Stimulated activated CD4-positive, alpha-beta T cell treated with anti-CD3 and anti-CD28 coated beads, Interleukin-1b, Interleukin-23, amount 100 ng/mL, for 4 hours (primary cell): ENCODE measurements at places on chromosomes 7 and 10.

DNA sequence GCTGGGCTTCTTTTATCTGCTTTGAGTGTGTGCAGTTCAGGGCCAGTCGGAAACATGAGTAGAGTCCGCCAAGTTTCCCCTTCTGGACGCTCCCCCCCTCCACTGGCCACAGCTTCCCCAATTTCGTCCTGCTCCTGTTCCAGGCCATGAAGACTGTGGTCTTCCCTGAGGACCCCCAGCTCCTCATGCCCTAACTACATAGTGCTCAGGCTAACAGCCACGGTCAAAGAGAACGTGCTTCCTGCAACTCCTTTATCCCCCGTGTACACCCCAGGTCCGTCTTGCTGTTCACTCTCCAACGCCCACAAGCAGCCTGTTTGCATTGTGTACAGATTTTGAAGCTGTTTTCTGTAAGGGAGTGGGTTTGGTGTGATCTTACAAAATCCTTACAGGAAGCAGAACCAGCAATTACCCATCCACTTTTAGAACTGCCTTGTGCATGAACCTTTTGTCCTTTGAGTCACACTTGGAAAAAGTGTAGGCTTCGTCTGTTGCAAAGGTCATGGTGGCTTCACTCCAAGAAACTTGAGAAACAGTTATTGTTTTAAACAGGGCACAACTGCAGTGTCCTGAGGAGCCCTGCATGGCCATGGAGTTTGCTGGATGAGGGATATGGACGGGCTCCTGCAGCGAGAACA, 77.0 kb upstream of the FAM20C start:
- no peak for DNase-seq

DNA sequence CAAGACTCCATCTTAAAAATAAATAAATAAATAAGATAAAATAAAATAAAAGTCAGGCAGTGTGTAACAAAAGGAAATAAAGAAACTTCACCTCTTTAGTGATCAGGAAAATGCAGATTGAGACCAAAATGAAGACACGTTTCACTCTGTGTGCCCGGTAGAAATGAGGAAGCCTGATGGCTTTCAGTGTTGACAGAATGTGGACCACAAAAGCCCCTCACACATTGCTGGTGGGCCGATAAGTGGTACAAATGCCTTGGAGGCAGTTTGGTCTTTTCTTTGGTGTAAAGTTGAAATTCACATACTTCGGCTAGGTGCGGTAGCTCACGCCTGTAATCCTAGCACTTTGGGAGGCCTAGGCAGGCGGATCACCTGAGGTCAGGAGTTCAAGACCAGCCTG, 44.5 kb upstream of the PFKFB3 start:
- no peak for DNase-seq

- no peak for DNase-seq
Observed at GRCh38 chr10:62446627-62447026, 72.5 kb downstream of the ZNF365 start.

GRCh38 chr7:156027821-156028220, 215.6 kb upstream of the SHH start:
- DNase-seq, result no peak

DNA sequence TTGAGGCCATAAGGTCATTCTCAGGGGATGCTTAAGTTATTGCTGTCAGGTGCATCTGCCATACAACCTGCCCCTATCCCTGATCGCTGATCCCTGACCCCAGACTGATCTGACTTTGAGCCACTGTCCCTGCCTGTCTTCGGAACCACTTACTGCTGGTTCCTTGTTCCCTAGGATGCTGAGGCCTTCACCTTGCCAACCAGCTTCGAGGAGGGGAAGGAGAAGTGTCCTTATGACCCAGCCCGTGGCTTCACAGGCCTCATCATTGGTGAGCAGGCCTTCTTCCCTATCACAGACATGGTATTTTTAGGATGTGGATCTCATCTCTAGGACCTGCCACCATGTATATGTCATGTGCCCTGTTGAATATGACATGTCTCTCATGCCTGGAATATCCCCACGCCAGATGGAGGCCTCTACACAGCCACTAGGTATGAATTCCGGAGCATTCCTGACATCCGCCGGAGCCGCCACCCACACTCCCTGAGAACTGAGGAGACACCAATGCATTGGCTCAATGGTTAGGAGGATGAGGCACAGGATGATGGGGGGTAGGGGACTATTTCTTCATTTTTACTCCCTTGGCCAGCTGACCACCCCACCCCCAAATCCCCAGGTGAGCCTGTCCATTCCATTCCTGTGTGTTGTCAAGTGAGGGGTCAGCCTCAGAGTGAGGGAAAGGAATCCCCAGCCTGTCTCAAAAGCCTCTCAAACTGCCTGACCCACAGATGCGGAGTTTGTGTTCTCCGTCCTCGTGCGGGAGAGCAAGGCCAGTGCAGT, 9.0 kb downstream of the MRPL43 start:
- no peak for DNase-seq

GRCh38 chr10:3747984-3748383, 37.0 kb downstream of the KLF6 start:
- no peak for DNase-seq

DNA sequence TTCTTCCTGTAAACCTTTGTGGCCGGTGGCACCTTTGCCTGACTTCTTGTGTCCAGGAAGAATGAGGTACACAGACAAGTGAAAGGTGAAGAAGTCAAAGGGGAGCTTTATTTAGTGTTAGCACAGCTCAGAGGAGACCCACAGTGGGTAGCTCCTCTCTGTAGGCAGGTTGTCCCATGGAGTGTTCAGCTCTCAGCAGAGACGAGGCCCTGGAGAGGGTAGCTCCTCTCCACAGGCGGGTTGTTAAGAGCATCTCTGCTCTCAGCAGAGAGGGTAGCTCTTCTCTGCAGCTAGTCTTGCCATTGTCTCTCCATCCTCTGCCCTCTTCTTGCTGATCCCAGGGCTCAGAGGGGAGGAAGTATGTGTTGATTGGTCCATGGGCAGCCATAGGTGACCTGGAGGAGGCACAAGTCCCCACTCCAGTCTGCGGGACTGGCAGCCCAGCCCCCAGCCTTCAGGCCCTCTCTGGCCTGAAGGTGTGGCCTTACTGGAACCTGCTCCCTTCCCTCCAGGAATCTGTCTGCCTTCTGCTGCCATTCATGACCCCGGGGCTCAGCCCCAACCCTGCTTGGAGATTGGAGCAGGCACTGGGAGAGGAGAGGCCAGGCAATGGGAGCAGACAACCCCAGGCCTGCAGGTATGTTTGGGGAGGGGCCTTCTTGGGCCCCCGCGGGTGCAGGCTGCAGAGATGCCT, 24.5 kb downstream of the HHEX start:
- DNase-seq, result no peak

DNA sequence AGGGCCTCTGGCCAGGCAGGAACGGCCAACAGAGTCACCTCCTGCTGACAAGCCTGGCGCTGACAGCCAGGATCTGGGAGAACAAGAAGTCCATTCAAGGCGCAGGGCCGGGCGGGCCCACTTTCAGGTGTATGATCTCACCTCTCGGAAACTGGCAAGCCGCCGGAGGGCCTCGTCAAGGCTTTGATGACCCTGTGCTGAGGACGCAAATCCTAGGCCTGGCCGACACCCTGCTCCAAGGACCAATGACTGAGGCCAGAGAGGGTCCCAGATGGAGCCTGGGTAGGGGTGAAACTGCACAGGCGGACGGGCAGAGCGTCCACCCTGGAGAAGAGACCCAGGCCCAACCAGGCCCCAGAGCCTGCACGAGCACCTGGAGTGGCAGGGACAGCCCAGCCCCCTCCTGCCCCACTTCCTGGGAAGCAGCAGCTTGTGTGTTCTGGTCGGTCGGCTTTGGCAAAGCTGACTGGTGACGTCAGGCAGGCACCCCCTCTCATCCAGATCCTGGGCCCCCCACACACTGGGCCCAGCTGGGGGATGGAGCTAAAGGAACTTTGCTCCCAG, 30.6 kb downstream of the MYL10 start:
- DNase-seq, result no peak

- no peak for DNase-seq
Observed at GRCh38 chr10:23918839-23919238, 290.1 kb upstream of the KIAA1217 start.

- DNase-seq, result no peak
Observed at GRCh38 chr7:50068026-50068425, 25.0 kb downstream of the ZPBP start.

GRCh38 chr10:77746047-77746707, 108.6 kb upstream of the KCNMA1 start:
- no peak for DNase-seq

DNA sequence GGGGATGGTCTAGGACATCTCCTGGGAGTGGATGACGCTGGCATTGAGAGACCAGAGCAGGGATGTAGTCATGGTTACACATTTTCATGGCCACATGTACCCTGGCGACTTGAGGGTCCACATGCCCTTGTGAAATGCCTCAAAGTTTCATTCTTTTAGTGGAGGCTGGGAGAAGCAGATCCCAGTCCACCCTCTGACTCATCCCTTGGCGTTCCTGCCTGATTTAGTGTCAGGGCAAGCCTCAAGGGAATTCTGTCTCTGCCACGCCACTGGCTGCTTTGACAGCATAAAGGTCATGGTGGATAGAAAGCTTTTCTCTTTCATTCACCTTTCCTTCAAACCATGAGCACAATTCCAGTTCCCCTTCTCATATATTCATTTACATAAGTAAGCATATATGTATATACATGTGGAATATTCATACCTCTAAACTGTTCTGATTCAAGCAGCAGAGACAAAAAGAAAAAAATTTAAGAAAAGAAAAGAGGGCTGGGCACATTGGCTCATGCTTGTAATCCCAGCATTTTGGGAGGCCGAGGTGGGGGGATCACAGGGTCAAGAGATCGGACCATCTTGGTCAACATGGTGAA, 21.8 kb upstream of the KIF5B start:
- DNase-seq, result no peak

- DNase-seq, result no peak
Observed at GRCh38 chr10:47255033-47255813, 44.8 kb upstream of the GDF10 start.

GRCh38 chr7:43141091-43141490, 28.6 kb downstream of the HECW1 start:
- no peak for DNase-seq

DNA sequence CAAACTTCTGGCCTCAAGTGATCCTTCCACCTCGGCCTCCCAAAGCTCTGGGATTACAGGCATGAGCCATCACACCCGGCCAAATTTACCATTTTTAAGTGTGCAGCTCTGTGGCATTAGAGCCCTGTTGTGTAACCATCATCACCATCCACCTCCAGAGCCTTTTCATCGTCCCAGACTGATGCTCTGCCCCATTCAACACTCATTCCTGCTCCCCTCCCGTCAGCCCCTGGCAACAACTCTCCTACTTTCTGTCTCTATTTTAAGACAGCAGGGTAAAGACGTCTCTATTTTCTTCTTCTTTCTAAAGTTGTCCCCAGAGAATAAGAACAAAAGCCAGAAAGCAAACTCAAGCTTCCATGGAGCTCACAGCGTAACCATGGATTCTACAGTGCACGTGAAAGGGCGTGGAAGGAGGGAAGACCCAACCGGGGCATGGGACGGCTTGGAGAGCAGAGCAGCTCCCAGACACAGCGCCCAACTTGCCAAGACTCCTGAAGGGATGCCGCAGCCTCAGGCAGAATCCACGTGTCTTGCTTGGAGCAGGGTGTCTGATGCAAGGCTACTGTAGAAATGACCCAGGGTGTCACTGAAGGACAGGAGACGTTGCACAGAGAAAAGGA, 42.7 kb upstream of the PITRM1 start:
- no peak for DNase-seq

DNA sequence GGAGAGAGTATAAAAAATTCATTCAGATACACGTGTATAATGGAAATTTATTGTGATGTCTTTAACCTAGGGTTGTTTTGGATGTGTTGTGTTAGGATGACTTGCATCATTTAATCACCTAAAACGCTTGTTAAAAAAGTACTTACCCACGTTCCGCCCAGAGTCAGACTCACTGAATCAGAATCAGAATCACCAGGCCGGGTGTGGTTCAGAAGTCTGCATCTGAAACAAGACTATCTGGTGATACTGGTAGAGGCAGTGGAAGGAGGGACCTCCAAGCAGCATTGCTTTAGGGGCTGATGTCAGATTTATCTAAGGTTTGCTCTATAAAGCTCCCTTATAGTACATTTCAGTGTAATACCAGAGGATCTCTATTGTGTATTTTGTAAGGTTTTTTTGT, 20.5 kb upstream of the PLXDC2 start:
- no peak for DNase-seq

DNA sequence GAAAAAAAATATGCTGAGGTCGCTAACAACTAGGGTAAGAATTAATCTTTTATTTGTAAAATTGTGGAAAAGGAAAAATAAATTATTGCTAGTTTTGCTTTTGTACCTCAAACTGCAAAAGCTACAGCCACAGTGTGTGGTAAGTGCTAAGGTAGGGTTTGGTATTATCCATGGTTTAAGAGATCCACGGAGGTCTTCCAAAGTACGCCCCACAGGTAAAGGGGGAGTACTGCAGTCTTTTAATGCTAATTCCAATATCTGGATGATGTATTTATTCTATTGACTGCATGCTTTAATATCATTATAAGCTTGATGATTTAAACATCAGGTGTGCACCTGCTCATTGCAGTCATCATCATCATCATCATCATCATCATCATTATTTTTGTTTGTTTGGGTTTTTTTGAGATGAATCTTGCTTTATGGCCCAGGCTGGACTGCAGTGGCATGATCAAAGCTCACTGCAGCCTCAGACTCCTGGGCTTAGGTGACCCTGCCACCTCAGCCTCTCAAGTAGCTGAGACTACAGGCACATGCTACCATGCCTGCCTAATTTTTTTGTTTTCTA, 38.4 kb upstream of the BMS1 start:
- no peak for DNase-seq

- DNase-seq, result no peak
Observed at GRCh38 chr7:135645296-135645904, 16.9 kb upstream of the STMP1 start.

- no peak for DNase-seq
Observed at GRCh38 chr7:7817748-7818147, 99.3 kb upstream of the RPA3 start.

- DNase-seq, result no peak
Observed at GRCh38 chr7:151307536-151307935, 34.1 kb upstream of the NUB1 start.

DNA sequence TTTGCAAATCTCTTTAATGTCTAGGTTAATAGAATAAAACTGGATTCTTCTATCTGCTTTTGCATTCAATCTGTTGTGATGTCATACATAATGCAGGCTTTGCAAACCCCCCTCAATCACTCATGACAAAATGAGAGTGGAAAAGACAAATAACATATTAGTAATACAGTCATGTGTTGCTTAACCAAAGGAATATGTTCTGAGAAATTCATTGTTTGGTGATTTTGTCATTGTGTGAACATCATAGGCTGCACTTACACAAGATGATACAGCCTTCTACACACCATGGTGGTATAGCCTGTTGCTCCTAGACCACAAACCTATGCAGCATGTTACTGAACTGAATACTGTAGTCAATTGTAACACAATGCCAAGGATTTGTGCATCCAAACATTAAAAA, 87.3 kb upstream of the SEC61G start:
- DNase-seq, result no peak

- DNase-seq, result no peak
Observed at GRCh38 chr7:20545016-20545415, 70.5 kb upstream of the ABCB5 start.

- DNase-seq, result no peak
Observed at GRCh38 chr7:100803398-100804161, 23.7 kb downstream of the EPHB4 start.

- no peak for DNase-seq
Observed at GRCh38 chr10:72754275-72755032, 62.5 kb downstream of the MCU start.

- DNase-seq, result no peak
Observed at GRCh38 chr7:114309729-114310128, 104.9 kb upstream of the FOXP2 start.
